Lower lobe of right lung (tissue), 2 donors: ENCODE measurements at places on chromosomes 2 and 18.

DNA sequence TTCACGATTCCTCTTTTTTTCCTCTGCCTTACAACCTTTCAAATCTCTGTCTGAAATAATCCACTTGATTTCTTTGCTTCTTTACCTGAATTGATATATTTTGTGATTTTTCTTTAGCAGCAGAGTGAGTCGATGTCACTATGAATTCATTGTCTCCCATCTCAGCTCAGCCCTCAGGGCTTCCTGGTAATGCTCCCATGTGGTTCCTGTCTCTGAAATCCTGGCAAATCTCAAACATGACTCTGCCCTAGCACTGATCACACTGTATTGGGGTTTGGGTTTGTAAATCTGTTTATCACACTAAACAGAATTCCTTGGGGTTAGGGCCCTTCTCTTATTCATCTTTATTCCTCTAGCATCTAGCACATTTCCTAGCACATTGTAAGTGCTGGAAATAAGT is 43.0 kb upstream of the MSTN start:
- DNase-seq: no peak

- DNase-seq: no peak
Measured at GRCh38 chr2:11870064-11870463, 123.6 kb downstream of the LPIN1 start.

GRCh38 chr2:20781656-20782265 is 41.1 kb downstream of the LDAH start:
- no peak for DNase-seq

DNA sequence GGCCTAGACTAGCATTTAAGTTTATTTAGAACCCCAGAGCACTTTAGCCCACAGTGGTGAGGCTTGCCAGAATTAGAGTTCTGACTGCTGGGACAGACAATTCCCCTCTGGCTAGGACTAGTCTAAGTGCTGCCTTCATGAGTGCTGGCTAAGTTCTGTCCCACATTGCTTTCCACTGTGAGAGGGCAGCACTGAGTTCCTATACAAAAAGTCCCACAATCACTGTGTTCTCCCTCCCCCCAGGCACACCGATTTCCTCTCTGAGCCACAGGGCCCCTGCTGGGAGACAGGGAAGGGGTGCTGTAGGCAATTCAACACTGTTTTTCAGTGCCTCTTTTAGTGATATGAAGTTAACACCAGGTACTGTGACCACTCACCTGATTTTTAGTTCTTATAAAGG is 310.9 kb downstream of the DLGAP1 start:
- no peak for DNase-seq

GRCh38 chr18:9868857-9869714 is 16.7 kb upstream of the TXNDC2 start:
- no peak for DNase-seq

- DNase-seq: no peak
Measured at GRCh38 chr2:96931466-96931865, 54.9 kb downstream of the FAM178B start.

GRCh38 chr2:237413777-237414661 is at the start of gene COL6A3:
COL6A3 (minus strand) TSS chr2:237414164; CDS start chr2:237396817, 17,347 bp downstream.
- no peak for DNase-seq

DNA sequence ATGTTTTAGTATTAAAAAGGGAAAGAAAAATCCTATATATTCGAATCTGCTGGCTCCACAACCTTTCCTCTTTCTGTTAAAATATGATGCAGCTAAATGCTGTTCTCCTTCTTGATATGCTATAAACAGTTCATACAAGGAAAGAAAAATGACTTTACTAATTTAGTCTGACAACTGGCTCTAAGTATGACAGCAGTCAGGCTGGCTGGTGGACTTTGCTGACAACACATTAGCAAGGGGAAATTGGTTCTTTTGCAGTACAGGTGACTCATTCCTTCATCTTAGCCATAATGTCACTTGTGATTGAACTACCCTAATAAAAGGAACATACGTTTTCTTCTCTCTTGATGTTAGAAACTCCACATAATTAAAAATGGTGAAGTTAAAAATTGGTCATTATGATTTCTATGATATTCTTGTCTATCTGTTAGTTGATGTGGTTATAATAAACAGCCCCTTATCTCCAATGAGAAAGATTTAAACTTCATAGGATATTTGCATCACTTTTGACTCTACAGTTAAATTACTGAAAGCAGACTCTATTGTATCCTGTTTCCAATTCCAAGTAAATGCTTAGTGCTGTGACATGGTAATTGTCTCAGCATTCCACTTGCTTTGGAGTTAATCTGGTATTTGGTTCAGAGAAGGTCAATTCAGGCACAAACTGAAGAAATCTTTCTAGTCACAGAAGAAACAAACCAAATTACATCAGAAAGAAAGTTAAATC is 315.3 kb upstream of the GULP1 start:
- DNase-seq: no peak

DNA sequence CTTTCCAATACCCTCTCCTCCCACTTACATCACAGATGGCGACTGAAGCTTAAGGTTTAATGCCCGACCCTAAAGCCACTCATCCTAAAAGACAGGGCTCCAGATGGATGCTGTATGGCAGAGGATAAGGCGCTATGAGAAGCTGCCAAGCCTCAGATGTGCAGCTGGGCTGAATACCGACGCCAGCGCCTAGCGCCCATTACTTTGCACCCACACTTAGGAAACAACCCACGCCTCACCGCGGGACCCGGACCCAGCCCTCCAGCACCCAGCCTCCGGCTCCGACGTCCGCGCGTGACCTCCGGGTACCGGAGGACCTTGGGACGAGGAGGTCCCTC is 335 bp downstream of the TRAK2 start:
- no peak for DNase-seq

GRCh38 chr2:208280933-208281332 is 14.9 kb downstream of the PIKFYVE start:
- DNase-seq: no peak

- no peak for DNase-seq
Measured at GRCh38 chr18:77127769-77128671, 4.6 kb downstream of the MBP start.

DNA sequence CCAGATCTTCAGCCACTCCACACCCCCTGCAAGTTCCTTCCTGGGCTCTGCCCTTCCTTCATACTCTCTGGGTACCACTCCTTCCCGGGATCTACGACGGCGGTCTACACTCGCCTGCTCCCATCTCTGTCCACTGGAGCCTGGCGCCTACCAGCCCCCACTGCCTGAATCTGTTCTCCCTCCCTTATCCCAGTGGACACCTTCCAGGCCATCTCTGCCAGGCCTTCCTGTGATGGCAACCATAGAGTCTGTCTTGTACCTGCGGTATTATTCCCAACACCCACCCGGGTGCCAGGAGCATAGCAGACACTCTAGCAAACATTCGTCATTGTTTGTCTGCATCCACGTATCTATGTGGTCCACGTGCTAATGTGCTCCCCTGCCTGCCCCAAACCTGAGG is 140.9 kb downstream of the ZFP36L2 start:
- no peak for DNase-seq
